SK-N-DZ (cell line): ENCODE measurements at places on chromosomes 16 and 17.

GRCh38 chr16:1561266-1561665, 27.8 kb downstream of the TMEM204 start:
- no peak for DNase-seq

DNA sequence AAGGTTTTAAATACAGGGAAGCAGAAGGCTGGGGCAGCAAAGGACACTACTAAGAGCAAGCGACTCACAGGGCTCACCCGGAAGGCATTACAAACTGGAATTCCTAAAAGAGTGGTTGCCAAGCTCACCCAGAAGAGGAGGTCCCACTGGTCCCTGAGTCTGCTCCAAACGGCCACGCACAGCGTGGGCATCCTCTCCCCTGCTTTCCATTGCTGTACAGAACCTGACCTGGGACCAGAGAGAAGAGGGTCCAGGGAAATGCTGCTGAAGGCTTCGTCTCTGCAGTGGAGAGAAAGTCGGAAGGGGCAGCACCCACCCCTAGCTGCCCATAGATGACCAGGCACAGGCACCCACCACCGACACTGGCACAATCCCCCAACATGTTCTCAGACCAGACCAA, 67.2 kb downstream of the ADCY9 start:
- DNase-seq = no peak

DNA sequence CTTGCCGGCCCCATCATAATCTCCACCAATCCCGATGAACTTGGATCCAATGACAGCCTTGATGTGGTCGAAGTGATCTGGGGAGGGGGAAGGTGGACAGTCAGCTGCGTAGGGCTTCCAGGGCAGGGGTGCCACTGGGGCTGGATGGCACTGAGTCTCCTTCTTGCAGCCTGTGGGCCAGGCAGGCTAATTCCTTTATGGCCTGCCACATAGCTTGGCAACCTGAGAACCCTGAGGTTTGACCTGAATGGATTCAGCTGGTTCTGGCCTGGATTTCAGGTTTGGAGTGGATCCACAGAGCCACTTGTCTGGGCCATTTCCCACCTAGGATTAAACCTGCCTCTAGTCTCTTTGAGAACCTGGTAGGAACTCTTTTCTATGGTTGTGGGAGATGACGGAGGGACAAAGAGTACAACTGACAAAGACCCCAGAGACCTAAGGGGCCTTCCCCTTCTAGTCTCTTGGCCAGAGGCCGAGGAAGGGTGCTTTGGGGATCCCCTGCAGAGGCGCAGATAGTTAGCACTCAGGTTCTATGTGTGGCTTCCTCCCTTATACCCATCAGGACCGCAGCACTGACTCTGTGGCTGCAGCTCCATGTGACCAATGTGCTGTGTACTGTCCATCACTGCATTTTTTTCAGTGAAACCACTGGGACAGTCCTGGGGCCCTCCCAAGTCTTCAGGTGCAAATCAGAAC, 9.2 kb upstream of the DPEP3 start:
- no peak for DNase-seq

DNA sequence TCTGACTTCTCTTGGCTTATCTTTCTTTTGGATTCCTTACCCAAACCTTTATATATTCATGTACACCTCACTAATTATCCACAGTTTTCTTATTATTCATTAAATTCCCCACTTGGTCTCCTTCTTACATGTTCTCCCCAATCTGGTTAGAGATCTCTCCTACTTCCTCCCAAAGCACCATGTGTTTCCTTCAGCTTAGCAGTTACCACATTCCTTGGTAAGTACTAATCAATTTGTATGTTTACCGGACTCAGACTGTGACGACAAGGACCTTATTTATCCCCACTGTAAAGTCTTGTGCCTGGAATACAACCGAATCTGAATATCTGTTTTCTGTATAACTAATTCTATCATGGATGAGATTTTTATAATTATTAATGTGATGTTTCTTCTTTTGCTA, 389.5 kb downstream of the KCNJ2 start:
- DNase-seq = no peak

- no peak for DNase-seq
Measured at GRCh38 chr16:84692451-84693214, 7.2 kb upstream of the USP10 start.
